ENCODE measurements at places on chromosomes 2 and 18.

- DNase-seq: no peak
Measured at GRCh38 chr2:213150315-213151097, 906 bp downstream of the IKZF2 start.

DNA sequence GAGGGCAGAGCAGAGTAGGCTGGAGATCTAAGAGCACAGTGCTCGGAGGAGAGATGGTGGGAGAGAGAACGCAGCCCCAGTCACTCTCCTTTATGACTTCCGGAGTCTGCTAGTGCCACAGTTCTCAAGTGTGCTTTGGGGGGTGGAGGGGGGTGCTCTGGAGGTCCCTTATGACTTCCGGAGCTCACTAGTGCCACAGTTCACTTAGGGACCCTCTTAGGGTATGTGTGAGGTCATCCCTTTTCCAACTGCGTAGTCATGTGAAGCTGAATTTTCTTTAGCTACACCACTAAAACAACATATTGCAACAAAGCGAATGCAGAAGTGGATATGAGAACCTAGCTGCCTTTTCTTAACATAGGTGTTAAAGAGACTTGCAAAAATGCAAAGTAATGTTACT is 153.7 kb upstream of the KCTD1 start:
- no peak for DNase-seq

GRCh38 chr18:62991959-62992358 is 276.6 kb downstream of the PHLPP1 start:
- no peak for DNase-seq

DNA sequence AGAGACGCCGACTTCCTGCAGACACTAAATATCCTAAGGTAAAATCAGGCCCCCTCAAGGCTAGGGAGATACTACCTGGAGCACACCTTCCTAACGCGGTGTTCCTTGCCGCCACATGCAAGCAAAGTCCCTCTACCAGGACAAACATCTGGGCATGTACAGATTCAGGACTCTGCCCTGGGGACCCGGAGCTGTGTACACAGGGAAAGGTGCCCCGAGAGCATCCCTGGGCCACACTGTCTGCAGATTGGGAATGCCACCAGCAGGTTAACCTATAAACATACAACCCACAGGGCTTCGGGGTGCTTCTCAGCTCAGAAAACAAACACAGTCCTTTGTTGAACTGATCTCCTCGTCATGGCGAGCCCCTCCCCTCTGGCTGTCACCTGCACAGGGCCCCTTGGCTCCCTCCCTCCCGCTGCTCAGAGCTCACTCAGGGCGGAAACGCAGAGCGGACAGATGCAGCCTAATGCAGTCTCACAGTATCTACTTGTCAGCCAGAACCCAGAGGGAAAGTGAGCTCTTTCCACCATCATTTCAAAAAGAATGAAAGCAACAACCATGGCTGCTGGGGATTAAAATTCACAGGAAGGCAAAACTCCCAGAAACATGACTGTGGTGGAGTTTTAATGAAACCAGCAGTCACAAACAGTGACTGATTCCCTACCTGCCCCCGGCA is 218.8 kb downstream of the HDAC4 start:
- DNase-seq: no peak

DNA sequence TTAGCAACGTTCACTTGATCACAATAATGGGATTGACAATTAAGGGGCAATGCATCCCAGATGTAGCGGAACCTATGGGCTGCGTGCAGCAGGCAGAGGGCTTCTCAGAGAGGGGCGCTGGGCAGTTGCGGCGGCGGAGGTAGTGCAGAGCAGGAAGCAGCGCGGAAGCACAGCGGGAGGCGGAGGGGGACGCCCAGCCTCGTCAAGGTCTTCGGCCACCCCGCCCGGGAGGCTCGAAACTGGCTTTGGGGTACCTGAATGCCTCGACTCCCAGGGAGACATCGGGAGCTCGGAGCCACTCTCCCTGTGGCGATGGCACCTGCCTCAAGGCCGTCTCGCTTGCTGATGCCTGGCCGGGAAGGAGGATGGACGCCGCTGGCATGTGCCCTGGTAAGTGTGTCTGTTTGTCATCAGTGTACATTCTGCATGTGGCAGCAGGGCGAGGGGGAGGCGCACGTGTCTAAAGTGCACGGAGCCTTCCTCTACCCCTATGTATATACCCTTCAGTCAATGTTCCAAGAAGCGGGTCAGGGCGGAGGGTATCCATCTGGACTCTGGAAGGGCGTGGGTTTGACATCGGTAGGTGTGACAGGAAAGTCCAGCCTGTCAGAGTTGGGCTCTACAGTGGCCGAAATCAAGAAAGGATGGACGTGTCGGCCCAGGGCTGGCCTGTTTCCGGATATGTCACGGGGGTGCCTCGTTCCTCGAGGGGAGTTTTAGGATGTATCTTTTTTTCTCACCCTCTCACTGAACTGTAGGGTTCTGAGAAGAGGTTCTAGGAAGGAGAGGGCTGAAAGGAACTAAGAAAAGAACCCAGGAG is 7.5 kb upstream of the SP9 start:
- DNase-seq: no peak

DNA sequence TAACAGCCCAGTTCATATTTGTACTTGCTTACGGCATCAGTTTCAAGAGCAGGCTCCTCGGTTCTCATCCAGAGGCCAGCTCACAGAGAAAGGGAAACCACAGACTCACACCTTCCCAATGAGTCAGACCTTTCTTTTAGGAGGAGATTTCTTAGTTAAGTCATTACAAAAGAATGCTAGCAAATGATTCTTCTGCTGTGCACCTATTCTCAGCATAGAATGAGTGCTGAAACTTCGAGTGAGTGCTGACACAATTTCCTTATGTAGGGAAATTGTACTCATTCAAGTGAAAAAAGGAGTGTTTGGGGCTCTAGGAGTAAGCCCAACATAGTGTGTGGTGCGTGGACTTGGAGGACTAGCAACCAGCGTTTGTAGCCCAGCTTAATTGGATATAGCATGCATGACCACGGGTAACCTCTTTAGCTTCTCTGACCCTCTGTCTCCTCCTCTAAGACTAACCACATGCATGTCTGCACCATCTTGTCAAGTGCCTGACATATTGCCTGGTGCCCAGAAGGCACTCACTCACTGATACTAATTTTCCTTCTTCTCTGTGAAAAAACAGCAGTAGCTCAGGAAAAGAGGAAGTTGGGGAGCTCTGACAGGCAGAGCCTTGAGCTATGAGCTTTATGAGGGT is 87.0 kb downstream of the ALPK2 start:
- no peak for DNase-seq

DNA sequence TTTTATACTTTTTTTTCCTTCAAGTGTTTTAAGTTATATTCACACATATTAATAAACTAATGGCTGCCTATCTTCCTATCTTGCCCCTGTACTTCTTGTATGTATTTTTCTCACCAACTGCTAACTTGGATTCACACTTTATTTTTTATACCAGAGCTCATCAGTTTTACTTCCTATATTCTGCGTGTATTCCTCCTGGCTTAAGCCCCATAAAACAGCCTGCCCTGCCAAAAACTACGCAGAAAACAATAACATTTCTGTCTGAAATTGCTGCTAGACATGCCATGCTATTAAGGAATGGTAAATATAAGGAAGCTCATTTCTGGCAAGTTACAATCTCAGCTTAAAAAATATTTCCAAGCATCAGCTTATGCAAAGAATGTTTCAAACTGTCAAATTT is 172.3 kb downstream of the UBE2E3 start:
- DNase-seq: no peak

GRCh38 chr2:120293096-120294007 is 40.7 kb downstream of the RALB start:
- DNase-seq: no peak

DNA sequence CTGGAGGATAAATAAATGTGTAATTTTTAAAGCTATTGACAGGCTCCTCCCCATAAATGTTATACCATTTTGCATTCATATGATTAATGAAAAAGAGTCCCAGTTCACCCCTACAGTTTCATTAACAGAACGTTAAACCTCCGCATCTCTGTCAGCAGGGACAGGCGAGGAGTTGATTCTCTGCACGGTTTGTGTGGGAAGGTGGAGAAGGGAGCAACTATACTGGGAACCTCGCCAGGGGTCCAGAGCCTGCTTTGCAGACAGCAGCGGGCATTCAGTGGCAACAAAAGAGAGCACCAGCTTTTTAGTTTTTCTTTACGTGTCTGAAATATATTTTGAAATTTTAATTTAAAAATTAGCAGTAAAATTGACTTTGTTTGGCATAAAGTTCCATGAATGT is 101.4 kb downstream of the FARSB start:
- no peak for DNase-seq

DNA sequence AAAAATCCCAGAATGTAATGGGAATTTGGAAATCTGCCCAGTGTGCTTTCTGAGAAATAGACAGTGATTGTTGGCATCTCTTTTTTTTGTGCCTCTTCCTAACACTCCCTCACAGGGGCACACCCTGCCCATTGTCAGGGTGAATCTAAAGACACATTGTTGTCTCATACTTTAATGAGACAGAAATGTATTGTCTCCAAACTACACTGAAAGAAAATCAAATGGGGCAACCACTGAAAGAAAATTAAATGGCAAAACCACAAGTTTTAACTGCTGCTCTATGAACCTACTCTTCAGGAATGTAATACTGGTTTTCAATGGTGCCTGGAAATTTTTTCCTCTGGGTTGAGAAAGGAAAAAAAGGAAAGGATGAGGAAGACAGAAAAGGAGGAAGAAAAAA is 43.2 kb upstream of the GLS start:
- no peak for DNase-seq

DNA sequence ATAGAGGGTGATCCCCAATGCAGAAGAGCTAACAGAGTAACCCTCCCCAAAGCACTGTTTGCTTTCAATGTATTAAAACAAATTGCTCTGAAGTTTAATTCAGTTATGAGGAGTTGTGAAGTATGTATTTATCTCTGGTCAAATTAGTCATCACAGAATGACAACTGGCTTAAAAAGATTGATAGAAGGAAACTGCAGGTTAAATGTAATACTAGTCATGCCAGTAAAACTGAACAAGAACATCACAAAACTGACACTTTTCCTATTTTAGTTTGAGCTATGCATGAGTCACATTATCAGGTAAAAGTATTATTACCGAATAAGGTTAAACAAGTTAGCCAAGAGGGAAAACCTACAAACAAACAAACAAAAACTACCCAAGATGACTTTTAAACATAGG is 99.0 kb upstream of the ACVR1C start:
- no peak for DNase-seq

DNA sequence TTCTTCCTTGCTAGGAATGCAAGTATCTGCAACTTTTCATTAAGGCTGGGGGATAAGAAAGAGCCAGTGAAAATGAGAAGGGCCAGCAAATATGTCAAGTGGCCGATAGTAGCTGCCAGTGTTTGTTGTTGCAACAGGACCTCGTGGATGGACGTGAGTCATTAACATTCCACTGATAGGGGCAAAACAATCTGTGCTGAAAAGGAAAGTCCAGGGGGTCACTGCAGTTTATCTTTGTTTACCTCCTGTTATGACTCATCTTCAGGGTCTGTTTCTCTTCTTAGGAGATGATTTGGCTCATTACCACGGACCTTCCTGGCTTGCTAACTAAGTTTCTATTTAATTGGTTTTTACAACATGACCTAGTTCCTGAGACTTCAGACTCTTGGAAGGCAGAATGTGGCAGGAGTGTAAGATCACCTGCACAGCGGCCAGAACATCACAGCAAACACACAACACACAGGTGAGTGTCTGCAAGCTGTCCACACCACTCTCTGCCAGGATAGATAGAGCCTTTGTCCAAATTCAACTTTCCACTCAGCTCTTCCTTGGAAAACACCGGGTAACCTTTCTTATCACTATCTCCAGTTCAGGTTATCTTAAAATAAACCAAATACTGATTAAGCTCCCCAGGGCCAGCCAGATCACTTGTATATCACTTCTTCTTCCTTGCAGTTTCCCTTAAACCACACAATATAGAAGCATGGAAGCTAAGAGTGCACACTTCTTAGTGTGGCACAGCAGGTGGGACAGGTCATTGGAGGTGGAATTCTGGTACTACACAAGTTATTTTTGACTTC is 157.5 kb upstream of the LMAN1 start:
- no peak for DNase-seq

DNA sequence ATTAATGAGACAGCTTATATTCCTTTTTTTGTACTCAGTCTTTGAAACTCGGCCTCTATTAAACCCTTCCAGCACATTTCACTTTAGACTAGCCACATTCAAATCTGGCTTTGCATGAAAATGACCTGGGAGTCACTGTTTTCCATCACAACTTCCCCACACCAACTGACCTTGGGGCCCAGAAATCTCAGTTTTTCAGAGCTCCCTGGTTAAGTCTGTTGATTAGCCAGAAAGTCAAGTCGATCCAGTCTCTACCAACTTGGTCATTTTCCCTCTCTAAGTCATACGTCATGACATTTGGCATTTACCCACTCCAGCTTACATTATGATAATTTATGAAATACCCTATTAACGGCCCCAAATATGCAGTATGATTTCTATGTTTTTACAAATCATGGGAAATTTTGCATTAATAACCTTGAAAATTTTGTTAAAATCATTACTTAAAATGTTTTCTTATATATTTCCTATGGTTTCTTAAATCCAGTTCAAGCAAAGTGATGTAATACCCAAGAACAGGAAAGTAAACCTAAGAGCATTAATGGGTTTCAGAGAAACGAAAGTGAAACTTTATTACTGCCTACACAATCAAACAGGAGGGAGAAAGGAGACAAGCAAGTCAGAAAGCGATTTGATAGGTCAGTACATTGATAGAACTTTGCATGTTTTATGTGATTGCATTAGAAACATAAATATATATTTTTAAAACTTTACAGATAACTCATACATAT is 77.1 kb downstream of the SPATS2L start:
- DNase-seq: no peak

DNA sequence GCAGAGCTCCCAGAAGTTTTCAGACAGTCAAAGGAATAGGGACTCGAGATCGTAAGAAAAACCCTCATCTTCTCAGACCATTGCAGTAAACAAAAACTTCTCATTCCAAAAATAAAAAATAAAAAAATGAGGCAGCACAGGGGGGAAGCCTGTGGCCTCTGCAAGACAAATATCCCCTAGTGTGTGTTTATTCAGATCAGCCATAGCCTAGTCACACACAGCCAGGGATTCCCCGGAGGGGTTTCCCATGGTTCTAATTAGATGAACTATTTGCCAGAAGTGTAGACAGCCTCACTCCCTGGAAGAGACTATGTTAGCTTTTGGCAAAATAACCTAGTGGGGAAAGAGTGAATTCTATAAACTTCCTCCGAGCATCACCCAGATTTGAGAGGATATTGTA is 122.9 kb upstream of the KLF7 start:
- DNase-seq: no peak

DNA sequence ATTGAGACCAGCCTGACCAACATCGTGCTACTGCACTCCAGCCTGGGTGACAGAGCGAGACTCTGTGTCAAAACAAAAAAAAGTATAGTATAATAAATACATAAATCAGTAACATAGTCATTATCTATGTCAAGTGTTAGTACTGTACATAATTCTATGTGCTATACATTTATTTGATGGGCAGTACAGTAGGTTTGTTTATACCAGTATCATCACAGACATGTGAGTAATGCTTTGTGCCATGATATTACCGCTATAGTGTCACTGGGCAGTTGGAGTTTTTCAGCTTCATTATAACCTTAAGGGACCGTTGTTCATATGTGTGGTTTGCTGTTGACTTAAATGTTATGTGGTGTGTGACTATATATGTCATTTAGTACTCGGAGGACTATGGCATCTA is 24.9 kb downstream of the MTA3 start:
- DNase-seq: no peak

Measured in stimulated activated CD8-positive, alpha-beta memory T cell treated with anti-CD3 and anti-CD28 coated beads, Interleukin-7, amount 100 ng/mL, for 1 hour (primary cell).